ENCODE measurements at places on chromosomes 5 and 9.
A peak's percentile ranks its signal among the peaks of the same experiment; 100 is the strongest.

- DNase-seq = no peak
Observed at GRCh38 chr5:67672636-67673035, 476.0 kb upstream of the CD180 start.

DNA sequence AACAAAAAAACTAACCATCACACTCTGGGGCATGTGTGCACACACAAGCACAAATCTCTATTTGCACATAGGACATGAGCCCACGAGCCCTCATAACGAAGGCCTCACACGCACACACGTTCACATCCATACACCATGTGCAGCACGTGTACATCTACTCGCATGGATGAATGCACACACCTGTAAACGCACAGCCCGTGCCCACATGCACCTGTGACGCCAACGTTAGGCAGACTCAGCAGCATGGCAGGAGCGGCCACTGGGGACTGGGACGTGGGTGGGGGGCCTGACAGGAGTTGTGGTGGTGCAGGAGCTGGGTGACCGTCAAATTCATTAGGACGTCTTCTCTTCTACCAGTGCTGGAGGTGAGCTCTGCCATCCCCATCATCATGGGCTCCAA, 3.2 kb downstream of the SLC34A1 start:
- no peak for DNase-seq

DNA sequence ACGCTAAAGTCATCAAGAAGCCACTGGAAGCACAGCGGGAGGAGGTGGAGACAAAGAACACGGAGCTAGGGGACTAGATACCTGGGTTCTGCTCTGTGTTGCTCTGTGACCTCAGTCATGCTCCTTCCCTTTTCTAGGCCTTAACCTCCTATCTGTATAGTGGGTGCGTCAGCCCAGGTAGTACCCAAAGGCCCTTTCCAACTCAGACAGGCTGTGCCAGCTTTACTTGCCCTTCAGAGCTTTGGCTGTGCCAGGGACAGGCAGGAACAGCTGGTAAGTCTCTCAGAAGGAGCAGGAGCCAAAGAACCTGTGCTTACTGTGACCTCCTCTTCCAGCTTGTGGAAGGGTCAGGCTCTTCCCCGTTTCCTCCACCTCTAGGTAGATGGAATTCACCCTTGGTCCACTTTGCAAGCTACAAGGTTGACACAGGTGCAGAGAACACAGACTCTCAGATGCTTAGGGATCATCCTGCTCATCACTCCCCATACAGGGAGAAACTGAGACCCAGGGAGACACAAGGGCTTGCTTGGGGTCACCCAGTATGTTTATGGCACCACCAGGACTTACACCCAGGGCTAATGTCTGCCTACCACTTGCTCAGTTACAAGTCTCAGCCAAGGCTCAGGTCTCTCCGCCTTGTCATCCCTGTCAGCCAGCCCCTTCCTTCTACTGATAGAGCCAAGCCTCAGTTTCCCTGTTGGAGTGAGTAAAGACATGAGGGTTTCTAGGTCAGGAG, 1.7 kb downstream of the CCDC69 start:
- no peak for DNase-seq

DNA sequence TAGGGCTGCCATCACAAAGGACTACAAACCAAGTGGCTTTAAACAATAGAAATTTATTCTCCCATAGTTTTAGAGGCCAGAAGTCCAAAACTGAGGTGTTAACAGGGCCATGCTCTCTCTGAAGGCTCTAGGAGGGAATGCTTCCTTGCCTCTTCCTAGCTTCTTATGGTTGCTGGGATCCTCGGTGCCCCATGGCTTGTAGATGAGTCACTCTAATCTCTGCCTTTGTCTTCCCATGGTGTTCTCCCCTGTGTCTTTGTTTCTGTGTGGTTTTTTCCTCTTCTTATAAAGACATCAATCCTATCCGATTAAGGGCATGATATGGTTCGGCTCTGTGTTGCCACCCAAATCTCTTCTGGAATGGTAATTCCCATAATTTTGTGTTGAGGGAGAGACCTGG, 178.8 kb upstream of the NREP start:
- no peak for DNase-seq

DNA sequence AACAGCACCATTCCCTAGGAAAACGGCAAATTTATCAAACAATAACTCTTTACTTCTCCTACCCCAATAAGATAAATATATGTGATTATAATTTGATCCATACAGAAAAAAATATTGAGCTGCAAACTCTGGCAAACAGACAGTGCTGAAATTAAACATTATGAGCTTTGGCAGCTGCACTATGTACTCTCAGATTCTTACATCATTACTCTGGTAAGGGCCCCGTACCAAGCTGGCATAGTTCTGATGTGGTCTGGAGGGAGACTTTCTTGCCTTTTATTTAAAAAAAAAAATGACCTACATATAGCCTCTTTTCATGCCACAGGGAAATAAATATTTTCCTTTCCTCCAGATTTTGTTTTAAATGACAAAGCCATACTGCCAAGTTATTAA, 95.0 kb downstream of the NR6A1 start:
- DNase-seq = no peak

DNA sequence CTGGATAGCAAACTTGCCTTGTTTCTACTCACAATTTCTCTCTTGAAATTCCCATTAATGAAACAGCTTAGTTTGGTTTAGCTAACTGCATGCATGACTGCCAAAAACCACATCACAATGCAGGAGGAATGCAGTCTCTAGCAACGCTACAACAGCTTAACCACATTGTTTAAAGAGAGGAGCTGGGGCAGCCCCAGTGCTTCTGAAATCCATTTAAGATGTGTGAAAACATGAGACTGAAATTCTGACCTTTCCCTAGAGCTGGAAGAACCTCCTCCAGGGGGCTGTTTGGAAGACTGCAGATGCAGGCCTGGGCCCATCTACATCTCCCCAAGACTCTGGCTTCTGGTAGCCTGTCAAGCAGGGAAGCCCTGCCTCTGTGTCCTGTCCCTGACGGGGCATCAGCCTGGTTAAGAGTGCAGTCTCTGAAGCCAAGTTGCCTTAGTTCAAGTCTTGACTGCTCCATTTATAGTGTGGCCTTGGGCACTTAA, 157.1 kb downstream of the ZNF462 start:
- peak; percentile 73 for DNase-seq

- no peak for DNase-seq
Observed at GRCh38 chr5:36073595-36074216, 7.0 kb upstream of the UGT3A2 start.

- no peak for DNase-seq
Observed at GRCh38 chr5:122586351-122586750, 188.5 kb upstream of the SNX2 start.

GRCh38 chr5:98535901-98536300, 237.6 kb upstream of the RGMB start:
- no peak for DNase-seq

- peak; percentile 9 for DNase-seq
Observed at GRCh38 chr9:32350682-32351081, 33.8 kb upstream of the ACO1 start.

- no peak for DNase-seq
Observed at GRCh38 chr9:135769489-135770202, 67.7 kb downstream of the KCNT1 start.

GRCh38 chr9:14383294-14383693, 69.4 kb upstream of the NFIB start:
- no peak for DNase-seq

- DNase-seq = no peak
Observed at GRCh38 chr5:142357469-142358090, 32.8 kb upstream of the SPRY4 start.

Measured in muscle of arm (tissue), 14 donors.